ENCODE measurements at places on chromosomes 5 and 9.

DNA sequence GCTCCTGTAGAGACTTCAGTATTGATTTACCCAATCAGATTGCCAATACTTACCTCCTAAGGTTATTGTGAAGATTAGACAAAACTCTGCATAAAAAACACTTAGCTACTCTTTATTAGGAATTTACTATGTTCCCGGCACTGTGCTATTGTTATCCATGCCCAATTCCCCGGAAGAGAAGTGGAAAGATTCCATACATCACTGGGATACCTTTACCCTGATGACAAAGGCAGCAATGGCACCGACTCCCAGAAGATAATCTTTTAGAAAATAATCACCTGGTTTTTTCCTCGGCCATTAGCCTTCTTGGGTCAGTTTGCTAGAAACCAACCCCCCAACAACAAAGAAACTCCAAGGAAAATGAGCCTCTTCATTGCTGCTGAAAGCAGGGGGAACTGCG is 226.0 kb downstream of the SNX18 start:
- no peak for DNase-seq

- DNase-seq: no peak
Measured at GRCh38 chr9:6229619-6230018, 14.0 kb downstream of the IL33 start.

DNA sequence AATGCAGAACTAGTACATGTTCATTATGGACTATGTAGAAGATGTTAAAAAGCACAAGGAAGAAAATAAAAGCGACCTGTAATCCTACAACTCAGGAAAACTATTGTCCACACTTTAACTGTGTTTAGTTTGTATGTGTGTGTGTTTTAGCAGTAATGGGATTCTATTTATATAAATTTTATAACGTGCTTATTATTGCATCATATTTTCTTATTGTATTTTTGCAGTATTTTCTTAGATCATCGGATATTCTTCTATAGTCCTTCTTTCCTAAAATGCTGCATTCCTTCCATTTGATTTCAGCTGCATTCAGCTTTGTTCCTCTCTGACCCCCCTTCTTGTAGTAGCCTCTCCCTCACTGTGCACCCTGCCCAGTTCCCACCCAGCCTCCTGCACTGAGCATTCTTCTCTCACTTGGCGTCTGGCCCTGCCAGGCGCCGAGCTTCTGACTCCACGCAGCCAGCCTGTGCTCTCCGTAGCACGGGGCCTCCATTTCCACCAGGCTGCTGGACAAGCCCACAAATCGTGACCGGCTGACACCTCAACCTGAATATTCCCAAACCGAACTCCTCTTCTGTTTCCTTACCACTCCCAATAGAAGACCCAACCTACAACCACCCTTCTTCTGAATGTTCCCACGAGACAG is 39.9 kb downstream of the MVB12B start:
- DNase-seq: peak; percentile 27

DNA sequence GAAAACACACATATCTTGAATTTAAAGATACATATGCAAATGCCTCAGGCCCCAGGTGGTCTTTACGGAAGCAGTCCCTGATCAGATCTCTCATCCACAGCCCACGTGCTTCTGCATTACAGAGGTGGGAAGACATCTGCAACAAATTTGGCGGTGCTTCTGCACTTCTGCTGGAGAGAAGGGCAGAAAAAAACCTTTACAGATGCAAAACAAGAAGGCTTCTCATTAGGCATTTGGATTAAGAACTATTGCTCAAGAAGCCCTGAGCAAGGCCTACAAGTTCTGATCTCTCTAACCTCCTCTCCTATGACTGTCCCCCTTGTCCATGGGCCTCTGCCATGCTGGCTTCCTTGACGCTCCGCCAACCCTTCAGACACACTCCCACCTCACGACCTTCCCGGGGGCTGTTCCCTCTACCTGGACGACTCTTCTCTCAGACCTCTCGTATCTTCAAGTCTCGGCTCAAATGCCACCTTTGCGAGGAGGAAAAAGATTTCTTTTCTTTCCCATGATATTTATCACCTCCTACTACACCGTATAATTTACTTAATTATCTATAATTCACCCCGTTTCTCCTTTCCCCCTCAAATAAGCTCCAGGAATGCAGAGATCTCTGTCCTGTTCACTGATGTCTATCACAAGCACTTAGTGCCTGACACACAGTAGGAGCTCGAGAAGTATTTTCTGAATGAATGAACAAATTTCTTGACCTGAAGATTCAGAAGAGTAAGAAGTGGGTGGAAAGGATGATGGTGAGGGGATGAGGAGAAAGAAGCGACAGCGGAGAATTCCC is 1.1 kb downstream of the MTMR12 start:
- no peak for DNase-seq

DNA sequence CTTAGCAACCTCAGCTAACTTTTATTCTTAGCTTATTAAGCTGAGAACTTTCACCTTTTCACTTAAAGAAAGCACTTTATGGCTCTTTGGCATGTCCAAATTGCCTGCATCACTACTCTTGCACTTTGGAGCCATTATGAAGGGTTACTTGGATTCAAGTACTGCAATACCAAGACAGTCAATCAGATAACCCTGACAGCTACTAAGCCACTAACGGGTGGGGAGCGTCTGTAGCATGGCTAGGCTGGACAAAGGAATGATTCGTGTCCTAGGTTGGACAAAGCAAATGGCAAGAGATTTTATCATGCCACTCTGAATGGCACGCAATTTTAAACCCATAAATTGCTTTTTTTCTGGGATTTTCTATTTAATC is 39.6 kb downstream of the TRPM6 start:
- DNase-seq: no peak

GRCh38 chr9:36127652-36128244 is 8.8 kb upstream of the GLIPR2 start:
- DNase-seq: no peak

- DNase-seq: no peak
Measured at GRCh38 chr5:100646691-100647090, 111.5 kb downstream of the FAM174A start.

DNA sequence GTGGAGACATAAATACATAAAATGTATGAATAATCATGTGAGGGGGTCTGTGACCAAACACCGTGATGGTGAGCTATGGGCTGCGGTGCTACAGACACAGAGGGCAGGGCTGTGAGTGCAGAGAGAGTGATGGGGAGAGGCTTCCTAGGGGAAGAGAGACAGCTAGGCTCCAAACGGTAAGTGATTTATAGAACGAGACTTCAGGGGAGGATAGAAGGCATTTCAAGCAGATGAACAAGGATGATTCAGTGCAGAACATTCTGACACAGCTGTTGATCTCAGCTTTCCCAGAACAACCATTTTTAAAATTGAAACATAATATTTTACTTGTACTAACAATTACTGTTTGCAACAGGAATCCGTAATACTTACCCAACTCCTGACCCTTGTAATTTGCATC is 100.7 kb downstream of the GAS1 start:
- DNase-seq: no peak
